ENCODE measurements at places on chromosomes 6 and 20.
A peak's percentile ranks its signal among the peaks of the same experiment; 100 is the strongest.

GRCh38 chr20:14422892-14423291, 85.5 kb upstream of the FLRT3 start:
- no peak for DNase-seq

- peak; percentile 97 for DNase-seq
Measured at GRCh38 chr6:6699741-6700367, 111.3 kb downstream of the LY86 start.

- no peak for DNase-seq
Measured at GRCh38 chr6:29376003-29376402, 912 bp upstream of the OR12D3 start.

DNA sequence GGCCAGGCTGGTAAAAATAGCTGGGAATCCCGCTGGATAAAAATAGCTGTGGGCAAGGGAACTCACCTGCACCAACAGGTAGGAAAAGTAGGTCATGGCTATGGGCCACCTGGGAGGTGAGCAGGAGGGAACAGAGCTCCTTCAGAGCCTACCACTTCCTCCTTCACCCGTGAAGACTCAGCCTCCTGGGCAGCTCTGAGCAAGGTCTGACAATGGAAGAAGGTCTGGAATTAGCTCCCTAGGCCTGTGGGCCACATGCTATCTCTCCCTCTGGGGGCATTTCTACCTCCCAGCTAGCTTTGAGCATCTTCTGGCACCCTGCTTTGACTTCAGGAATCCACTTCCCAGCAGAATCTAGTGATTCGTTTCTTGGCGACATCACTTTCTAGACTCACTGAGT, 153.9 kb downstream of the MRPL14 start:
- DNase-seq = peak; percentile 54

GRCh38 chr6:2970753-2971419, 481 bp downstream of the SERPINB6 start:
- DNase-seq = peak; percentile 43

DNA sequence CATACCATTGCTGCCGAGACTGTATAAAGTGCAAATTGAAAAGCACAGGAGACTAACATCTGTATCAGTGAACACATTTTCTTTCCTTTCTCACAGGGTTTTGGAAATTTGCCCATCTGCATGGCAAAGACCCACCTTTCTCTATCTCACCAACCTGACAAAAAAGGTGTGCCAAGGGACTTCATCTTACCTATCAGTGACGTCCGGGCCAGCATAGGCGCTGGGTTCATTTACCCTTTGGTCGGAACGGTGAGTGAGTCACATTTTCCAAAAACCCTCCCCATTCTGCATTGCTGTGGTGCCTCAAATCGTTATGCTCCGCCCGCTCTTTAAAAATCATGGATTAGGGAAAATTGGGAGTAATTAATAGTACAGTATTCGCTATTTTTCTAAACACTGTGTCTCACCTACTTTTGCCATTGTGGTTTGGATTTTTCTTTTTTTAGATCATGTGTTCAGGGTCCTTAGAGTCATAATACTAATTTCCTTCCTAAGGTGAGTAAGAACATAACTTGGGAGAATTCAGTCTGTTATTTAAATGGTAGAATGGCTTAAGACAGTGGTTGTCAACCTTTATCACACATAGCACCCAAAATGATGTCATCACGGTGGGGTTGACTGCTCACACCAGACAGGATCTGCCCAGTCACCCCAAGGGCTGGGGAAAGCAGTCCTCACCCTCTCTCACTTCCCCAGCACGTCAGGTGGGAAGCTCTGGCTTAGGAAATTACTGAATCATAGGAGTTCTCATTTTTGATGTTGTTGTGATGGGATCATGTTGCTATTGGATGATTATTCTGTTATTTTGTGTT, 171.6 kb downstream of the MTHFD1L start:
- no peak for DNase-seq

GRCh38 chr20:57189713-57190112, 76.7 kb downstream of the BMP7 start:
- no peak for DNase-seq

DNA sequence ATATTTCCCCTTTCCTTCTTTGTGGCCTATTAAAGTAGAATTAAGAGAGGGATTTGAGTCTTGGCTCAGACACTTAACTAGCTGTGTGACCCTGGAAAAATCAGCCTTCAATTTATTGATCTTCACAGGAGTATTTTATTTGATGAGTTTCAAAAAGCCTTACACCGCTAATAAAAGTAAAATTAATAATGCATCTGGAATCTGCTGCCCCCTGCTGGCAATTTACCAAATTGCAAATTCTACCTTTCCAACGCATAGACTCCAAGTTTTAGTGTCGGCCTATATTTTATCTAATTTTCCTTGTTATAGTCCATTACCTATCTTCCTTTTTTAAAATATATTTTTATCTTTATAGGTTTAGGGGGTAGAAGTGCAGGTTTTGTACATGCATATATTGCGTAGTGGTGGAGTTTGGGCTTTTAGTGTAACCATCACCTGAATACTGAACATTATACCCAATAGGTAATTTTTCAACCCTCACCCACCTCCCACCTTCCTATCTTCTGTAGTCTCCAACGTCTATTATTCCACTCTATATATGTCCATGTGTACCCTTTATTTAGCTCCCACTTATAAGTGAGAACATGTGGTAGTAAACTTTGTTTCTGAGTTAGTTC, 46.3 kb downstream of the GOPC start:
- peak; percentile 34 for DNase-seq

DNA sequence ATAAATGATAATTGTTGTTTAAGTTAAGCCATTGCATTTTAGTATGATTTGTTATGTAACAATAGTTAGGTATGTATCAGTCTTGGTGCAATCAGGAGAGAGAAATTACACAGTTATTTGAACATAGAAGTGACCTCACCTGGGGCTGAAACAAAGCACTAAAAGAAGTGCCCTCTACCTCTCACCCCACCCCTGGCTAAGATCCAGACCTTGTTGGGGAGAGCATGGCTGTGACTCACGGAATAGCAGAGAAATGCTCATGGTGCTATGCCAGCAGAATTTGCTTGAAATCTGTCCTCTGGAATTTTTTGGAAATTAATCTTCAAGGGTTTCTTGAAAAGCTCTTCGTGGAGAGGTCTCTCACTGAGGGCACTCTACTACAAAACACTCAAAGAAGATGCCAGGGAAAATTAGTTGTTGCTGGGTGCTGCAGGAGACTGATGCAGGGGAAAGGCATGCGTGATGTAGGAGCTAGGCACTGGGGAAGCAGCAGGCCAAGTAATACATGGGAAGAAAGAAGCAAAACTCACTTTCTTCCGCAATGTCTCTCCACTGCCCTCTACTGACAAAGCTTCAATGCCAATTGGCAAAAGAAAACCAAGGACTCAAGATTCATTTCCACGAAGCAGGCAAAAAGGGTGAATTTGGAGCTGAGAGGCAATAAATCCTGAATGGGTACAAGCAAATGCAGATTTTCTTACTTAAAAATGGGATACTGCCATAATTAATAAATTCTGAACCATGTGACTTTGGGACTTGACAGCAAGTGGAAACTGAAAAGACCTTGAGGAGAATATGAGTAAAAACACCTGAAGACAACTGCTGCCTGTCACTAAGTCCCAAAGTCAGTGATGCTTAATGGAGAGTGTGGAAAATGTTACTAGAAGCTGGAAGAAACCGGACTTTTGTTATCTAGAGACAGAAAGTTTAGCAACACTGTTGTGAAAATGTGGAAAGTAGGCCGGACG, 136.3 kb upstream of the ZNF184 start:
- DNase-seq = peak; percentile 44

GRCh38 chr6:140921366-140922226, 1211.1 kb upstream of the GJE1 start:
- DNase-seq = peak; percentile 88

DNA sequence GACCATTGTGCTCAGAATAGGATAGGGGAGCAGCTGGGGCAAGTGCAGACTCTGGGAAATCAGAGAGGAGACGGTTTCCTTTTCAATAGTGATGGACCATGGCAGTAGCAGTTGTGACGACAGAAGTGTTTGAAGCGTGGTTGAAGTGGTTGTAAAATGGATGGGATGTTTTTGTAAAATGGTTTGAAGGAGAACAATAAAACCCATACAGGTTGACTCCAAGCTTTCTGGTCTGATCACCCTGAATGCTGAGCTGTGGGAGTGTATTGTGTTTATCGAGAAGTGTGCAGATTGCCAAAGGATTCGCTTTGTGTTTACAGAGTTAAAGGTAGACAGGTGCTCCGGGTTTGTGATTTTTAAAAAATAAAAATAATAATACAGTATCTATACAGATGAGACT, 255.2 kb upstream of the SULF2 start:
- DNase-seq = no peak

DNA sequence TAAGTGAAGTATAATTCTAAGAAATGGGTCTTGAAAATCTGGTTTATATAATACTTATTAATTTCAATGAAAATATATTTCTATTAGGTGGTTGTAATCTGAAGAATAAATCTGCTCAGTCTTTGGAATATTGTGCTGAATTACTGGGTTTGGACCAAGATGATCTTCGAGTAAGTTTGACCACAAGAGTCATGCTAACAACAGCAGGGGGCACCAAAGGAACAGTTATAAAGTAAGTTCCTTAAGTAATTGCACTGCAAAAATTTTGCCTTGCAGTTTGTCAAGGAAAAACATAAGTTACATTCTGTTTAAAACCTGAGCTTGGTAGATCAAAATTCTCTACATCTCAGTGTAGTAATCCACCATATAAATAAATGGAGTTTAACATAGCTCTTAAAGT, 106.0 kb downstream of the MYO6 start:
- DNase-seq = peak; percentile 62

DNA sequence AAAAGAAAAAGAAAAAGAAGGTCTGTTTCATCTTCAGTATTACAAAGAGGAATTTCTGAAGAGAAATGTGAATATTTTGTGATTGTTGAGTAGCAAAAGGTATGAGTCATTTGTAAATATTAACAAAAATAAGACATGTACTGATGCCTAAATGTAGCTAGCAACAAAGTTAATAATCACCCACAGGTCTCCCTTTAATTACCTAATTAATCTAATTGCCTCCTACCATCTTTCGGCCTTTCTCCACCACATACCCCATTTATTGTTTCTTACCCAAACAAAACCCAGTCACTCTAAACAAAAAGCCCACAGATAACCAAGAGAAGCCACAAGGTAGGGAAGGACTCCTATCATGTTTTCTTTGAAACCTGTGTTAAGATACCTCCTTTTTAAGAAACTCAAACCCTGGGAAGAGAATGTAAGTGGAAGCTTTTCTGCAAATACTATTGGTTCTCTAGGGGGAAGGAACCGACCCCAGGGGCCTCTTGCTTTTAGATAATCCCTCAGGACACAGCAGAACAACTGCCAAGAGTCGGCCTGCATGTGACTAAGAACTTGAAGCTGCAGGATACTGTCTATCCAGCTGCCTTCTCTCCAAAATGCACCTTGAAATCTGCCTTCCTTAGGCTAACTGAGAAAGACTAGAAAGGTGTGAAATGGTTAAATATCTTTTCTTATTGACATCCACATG, 16.1 kb upstream of the STK38 start:
- DNase-seq = peak; percentile 36

DNA sequence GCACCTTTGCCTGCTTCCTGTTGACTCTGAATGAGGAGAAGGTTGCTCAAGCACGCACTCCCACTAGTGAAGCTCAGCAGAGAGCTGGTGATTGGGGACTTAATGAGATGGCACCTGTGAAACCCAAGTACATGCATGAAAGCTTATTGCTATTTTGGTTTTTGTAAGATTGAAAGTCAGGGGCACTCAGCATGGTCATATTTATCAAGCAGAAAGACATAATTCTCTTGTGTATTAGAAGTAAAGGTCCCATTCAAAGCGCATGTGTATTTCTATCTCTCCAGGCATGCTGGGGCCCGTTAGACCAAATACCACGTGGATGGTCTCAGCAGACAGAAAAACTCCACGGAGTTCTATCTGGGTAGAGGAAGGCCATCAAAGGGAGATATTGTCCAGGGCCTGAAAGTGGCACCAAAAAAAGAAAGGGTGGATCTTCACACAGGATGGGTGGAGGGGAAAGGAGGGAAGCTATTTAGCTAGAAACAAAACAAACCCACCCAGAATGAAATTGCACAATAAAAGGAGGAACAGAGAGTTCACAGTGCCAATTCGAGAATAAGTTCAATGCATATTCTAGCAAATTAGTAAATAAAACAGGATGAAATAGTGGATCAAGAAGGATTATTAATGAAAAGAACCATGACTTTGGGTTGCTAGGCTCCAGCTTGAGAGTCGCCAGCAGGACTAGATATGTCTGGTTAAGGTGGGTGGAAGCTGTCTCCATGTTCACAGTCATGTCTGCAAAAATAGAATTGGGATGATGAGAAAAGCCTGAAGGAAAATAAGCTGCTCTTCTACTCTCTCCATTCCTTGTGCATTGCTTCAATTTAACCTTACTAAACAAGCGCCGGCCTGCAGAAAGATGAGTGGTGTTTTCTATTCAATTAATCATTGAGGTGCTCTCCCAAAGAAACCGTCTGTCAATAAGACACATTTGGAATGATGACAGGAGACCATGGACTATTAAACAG, 224.9 kb upstream of the DTNBP1 start:
- DNase-seq = no peak

DNA sequence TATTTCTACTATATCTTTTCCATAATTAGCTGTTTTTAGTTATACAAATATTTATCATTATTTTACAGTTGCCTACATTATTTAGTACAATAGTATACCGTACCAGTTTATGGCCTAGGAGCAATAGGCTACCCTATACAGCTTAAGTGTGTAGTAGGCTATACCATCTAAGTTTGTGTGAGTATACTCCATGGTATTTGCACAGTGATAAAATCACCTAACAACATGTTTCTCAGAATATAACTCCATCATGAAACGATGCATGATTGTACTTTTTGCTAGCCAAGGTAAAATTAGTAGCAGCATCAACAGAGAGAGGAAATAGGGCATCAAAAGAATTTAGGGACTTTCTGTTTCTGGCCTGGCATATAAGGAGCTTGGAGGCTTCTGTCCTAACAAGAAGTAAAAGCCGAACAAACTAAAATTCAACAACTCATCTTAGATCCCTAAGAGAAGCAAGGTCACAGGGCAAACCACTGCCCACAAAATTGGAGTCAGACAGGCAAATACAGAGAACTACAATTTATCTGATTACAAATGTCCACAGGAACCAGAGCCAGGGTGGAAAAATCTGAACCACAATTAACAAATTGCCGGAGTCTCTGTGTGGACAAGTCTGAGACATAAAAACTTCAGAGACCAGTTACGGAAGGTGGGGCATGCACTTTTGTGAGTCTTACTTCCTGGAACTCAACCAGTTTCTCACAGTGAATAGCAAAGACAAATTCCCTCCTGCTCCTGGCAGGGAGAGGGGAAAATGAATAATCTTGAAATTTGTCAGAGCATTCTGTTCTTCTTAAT, 671.4 kb downstream of the RFPL4B start:
- peak; percentile 78 for DNase-seq

DNA sequence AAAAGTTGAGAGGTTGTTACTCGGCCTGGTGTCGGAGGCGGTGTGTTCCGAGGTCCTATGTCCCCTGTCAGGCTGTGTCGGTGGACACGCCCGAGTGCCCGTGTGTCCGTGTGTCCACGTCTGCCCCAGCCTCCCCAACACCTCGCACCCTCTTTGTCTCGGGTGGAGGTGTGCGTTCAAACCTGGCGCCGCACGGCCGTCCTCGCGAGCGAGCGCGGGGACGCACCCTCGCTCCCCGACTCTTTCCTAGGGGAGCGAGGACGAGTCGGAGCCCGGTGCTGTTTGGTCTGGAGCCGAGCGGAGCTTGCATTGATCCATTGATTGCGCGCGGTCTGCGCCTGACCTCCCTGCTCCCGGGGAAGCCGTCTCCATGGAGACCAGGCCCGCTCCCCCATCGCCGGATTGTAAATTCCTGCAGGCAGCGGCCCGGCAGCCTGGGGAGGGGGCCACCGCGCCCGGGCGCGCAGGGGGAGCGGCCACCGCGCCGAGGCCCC, 411 bp upstream of the SCUBE3 start:
- DNase-seq = peak; percentile 29

GRCh38 chr6:169441292-169441691, 187.6 kb upstream of the THBS2 start:
- DNase-seq = no peak

All from fibroblast of skin of scalp (primary cell).